Activated naive CD4-positive, alpha-beta T cell treated with anti-CD3 and anti-CD28 coated beads for 36 hours (primary cell): ENCODE measurements at places on chromosomes 6 and 20. TPM values are rescaled to one million over a fixed set of nuclear protein-coding genes. Genes with fewer than 3 reads are reported as not detected.

DNA sequence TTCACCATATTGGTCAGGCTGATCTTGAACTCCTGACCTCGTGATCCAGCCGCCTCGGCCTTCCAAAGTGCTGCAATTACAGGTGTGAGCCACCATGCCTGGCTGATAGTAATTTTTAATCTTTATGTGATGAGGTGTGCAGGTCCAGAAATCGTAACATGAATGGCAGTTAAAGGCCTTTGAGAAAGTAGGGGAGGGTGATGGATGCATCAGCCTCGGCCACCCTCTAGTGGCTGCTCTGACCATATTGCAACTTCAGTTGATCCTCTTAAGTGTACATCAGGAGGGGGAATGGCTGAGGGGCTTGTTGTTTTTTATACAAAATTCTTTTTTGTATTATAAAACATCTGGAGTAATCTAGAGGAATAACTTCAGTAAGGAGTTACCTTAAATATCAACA lies 193.0 kb downstream of the ZFAND3 start:
- DNase-seq: peak; percentile 24

DNA sequence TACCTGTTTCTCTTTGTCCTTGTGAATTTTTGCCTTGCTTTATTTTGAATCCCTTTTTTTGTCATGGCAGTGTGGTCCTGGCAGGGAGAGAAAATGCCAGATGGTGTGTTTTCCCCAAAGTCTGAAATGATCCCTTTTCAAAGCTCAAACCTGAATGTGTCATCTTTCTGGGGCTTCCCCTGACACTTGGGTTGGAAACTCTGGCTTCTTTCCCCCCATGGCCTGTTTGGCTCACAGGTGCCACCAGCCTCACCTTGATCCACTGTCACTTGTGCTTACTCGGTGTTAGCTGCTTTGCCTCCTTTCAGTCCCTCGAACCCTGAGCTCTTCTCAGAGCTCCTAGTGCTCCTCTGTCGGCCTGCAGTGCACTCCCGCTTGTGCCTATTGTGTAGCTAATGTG lies 22.3 kb downstream of the MYBL2 start:
- DNase-seq: peak; percentile 60

DNA sequence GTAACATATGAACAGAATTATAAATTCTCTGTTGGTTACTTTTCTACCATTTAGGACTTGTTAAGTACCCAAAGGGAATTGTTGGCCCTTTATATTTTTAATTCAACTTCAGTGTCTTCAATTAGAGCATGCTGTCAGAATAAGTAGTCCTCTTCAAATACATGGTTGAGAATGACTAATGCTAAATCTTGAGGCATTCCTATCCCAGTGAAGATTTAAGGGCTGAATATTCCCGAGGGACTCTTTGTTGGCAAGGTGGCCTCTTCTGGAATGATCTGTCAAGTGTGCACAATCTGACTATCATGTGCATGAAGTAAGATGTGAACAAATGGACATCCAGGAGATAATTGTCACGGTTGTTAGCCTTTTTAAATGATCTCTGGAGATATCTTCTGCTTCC lies 421.7 kb downstream of the BMP2 start:
- DNase-seq: no peak

- DNase-seq: no peak
Observed at GRCh38 chr6:88890394-88890793, 73.0 kb downstream of the RNGTT start.

DNA sequence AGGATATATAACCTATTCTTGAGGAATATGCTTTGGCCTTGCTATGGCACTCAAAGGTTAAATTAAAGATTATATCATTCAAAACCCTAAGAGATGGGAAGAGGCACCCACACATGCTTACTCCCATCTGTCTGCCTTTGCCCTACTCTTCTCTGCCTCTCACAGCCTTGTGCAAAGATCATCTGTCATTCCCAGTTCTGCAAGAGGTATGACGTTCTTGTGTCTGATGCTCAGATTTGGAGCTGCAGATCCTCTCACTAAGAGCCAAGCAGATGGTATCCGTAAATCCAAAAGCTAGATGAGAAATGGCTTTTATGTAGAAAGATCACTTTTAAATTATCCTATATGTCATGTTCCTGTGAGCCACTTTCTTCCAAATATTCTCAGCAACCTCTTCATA lies 112.0 kb downstream of the GPR63 start:
- DNase-seq: no peak

DNA sequence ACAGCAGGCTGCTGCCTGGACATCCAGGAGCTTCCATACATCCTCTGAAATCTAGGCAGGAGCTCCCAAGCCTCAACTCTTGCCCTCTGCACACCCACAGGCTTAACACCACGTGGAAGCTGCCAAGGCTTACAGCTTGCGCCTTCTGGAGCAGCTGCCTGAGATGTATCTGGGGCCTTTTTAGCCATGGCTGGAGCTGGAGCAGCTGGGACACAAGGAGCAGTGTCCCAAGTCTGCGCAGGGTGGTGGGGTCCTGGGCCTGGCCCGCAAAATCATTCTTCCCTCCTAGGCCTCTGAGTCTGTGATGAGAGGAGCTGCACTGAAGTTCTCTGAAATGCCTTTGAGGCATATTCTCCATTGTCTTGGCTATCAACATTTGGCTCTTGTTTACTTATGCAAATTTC lies 255.0 kb downstream of the DLL1 start:
- no peak for DNase-seq

DNA sequence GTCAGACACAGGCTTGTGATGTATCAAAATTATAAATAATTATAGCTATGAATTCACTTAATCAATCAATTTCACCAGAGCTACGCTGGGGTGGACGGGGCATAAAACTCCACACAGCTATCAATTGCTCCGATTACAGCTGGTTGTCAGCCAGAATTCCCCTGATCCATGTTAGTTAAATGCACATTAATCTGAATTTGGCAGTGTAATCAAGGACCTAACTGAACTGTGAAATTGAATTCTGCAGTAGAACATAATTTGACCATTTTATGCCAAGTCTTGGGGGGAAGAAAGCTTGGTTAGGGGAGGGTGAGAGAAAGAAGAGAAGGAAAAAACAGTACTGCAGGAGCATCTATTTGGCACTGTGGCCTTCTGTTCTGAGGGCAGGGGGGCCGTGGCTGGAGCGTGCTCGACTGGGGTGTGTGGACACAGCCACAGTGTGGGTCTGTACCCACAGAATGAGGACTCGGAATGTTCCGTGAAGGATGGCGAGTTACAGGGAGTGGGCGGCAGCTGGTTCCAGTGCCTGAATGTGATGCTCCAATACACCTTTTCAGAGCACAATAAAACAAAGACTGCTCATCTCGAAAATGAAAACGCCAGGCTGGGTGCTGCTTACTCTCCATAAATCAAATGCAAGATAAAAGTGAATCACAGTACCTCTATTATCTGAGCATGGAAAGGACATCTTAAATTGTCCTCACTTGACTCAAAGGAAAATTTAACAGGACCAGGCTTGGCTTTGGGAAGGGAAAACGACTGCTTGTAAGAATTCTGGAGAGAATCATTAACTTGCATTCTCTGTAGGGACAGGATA lies 59.2 kb downstream of the LAMP5 start:
- DNase-seq: no peak

GRCh38 chr6:71491844-71492243 lies 203.2 kb downstream of the OGFRL1 start:
- no peak for DNase-seq

DNA sequence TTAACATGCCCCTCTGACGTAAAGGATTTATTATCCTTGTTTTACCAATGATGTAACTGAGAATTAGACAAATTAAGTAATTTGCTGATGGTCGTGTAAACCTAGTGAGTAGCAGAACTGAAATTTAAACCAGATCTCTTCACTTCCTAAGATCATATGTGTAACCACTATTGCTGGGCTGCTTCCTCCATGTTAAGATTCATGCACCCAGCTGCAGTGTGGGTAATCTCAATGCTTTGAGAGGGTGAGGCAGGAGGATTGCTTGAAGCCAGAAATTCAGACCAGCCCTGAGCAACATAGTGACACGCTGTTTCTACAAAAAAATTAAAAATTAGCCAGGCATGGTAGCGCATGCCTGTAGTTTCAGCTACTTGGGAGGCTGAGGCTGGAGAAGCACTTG lies 97.9 kb downstream of the L3MBTL3 start:
- DNase-seq: no peak

GRCh38 chr6:27890445-27891319 lies 21.5 kb downstream of the OR2B2 start:
- peak; percentile 81 for DNase-seq

- no peak for DNase-seq
Observed at GRCh38 chr20:1868856-1869255, 26.4 kb upstream of the SIRPA start.

GRCh38 chr6:98343004-98343403 lies 491.4 kb upstream of the POU3F2 start:
- no peak for DNase-seq

DNA sequence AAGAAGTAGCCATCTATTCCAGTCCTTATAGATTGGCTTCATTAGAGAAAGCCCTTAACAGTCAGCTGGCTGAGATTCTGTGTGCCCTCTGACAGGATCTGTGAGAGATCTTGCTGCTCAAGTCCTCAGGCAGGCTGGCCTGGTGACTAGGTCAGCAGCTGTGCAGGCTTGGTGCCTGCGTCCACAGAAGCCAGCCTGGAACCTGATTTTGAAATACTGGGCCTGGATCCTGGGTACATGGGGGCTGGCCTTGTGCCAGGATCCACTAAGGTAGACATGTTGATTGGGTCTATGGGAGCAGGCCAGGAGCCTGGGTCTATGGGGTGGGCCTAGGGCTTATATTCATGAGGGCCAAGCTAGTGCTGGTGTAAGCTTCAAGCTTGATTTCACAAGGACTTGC lies 381.8 kb upstream of the MARCKS start:
- no peak for DNase-seq

DNA sequence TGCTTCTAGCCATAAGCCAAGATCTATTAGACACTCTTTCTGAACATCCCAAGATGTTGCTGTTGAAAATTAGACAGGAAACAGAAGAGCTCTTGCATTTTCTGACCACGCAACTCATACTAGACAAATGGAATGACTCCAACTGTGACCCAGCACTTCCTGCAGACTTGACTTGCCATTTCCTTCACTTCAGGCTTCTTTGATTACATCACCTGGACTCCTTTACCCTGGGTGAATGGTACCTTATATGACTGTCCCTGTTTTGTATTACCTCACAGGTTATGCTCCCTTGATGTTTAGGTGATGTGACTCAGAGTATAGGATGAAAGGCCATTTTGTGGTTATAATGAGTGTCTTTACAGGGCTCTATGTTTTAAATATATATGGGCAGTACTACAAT lies 236.1 kb downstream of the BMP2 start:
- no peak for DNase-seq

DNA sequence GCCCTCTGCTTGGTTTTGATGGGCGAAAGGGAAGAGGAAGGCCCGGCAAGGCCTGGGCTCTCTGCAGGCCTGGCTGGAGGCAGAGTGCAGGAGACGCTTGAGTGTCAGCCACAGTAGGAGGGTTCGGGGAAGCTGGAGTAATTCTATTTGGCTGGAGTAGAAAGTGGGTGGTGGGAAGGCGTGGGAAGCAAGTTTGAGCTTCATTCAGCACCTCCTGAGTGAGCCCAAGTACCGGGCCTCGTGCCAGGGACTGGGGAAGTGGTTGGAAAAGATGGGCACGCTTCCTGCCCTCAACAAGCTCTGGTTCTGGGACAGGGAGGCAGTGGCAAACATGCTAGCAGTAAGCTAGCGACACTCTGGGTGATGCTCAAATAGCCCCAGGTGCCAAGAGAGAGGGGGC lies 72.5 kb downstream of the DLGAP4 start:
- no peak for DNase-seq

DNA sequence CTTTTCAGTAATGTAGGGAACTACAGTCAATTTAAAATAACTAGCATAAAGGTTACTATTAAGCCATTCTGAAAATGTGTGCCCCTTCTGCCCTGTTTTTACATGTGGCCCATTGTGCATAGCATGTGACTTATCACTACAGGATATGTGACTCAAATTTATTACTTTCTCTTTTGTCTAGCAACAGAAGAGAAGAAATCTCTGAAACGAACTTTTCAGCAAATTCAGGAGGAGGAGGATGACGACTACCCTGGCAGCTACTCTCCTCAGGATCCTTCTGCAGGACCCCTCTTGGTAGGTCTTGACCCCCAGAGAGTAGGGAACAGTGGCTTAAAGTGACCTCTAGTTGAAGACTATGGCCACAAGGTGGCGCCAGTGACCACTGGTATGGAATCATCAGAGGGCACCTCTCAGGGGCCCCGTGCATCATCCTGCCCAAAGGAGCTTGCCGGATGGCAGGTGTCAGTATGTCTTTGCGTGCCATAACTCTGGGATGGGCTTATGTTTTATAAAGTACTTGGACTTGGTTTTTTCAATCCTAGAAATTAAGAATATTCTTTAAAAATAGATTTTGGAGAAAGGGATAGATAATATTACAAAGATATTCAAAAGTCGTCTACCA lies 23.9 kb downstream of the RPRD1B start:
- peak; percentile 82 for DNase-seq

GRCh38 chr20:1345030-1345755 lies 16.3 kb upstream of the SDCBP2 start:
- DNase-seq: no peak

DNA sequence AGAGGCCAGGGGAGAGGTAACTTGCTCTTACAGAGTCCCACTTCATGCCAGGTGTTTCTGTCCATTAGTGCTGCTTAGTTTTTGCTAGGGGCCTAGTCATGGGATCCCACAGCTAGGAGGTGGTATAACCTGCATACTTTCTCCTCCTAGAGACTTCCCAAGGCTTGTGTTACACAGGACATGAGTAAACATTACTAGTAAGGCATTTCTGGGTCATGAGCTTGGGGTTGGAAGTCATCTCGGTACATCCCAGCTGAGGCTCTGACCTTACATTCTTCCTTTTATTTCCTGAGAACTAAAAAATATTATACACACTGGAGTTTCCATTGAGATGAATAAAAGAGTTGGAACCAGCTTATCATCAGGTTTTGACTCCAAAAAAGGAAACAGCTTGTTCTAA lies 20.9 kb upstream of the PNPLA1 start:
- no peak for DNase-seq

GRCh38 chr20:58906894-58907293 lies 54.4 kb downstream of the GNAS start:
- DNase-seq: peak; percentile 21

- no peak for DNase-seq
Observed at GRCh38 chr6:25354078-25354932, 75.1 kb downstream of the CARMIL1 start.

- DNase-seq: no peak
Observed at GRCh38 chr20:19486446-19486845, 271.6 kb upstream of the RIN2 start.

GRCh38 chr6:167797011-167797471 lies 29.7 kb upstream of the AFDN start:
- DNase-seq: no peak

Gene MCCD1
- not detected for total RNA-seq

Gene RIPOR2
- total RNA-seq: 111 TPM

Gene SMIM28
- not detected for total RNA-seq

Gene COL21A1
- not detected for total RNA-seq

Gene CGA
- not detected for total RNA-seq

Gene DIDO1
- 49.5 TPM for total RNA-seq

Gene PSORS1C1
- total RNA-seq: 0.29 TPM

Gene BTN3A1
- 37.6 TPM for total RNA-seq

Gene RPP21
- 44.8 TPM for total RNA-seq
